ENCODE measurements at places on chromosomes 5 and 9.

DNA sequence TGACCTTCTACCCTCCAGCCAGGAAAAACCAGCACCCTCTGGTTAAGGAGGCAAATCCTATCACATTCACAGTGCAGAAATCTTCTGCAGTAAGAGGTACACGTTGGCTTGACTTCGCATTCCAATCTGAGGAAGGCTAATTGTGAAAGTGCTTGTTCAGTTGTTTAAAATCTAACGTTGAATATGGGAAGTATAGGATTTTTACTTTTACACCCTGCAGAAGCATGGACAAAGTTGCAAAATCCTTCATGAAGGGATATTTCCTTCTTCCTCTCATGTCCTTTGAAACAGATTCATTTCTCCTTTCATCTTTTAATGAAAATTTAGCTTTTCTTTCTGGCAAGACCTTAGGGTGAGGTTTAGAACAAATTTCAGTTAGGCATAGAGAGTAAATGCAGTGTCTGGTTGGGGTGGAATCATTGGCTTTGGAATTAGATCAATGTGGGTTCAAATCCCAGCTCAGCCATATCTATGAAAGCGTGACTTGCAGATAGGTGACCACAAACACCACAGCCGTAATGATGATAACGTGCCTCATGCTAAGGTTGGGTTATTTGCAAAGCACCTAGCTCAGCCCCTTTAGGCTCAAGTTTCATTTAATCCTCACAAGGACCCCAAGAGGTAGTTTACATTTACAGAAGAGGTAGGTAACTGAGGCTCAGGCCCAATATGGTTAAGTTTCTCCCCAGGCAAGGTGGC is 42.2 kb upstream of the C5orf58 start:
- no peak for DNase-seq

- DNase-seq, result no peak
Measured at GRCh38 chr5:67350185-67350584, 153.6 kb upstream of the CD180 start.

GRCh38 chr9:120693700-120694008 is 20.6 kb downstream of the MEGF9 start:
- DNase-seq, result no peak

GRCh38 chr5:14726066-14726838 is 61.7 kb downstream of the OTULIN start:
- DNase-seq, result no peak

DNA sequence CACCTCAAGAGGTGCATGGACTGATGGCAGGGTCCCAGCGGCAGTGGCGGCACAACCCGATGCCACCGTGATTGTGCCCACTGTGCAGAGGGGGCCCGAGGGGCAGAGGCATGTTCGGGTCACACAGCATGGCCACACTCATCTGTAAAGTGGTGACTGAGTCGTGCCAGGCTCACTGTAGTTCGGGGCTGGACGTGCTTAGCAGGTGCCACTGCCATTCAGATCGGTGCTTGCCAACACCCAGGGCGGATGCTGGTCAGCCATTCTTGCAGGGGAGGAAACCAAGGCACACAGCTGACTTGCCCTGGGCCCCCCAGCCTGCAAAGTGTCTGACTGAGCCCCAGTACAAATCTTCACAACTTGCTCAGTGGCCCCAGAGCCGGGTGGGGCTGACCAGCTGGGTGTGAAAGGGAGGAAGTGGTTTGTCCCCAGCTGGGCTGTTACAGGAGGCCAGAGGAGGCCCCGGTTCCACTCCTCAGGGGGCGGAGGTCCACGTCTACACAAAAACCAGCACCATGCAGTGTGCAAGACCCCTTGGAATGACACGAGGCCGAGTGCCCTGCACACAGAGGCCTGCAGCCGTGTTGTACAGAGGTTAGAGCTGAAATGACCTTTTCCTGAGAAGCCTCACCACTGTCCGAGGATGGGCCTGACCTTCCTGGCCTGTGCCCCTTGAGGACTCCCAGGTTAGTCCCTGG is 17.9 kb downstream of the FGD3 start:
- no peak for DNase-seq

DNA sequence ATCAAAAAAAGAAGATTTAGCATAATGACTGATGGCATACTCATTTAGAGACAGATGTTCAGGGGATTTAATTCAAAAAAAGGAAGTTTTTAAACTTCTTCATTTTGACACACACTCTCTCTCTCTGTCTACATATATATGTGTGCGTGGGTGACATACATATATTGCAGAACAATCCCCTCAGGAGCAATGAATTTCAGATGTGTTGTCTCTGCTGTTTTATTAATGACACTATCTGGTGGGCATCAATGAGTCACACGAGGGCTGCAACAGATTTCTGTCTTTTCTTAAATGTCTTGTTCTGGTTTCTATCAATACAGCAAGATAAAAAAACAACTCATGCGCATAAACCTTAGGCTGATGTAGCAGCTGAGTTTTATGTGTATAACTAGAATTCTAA is 123.5 kb upstream of the SLCO6A1 start:
- DNase-seq, result no peak

GRCh38 chr5:119330367-119331183 is 25.2 kb upstream of the TNFAIP8 start:
- DNase-seq, result no peak
